ENCODE measurements at places on chromosomes 16 and 17.

DNA sequence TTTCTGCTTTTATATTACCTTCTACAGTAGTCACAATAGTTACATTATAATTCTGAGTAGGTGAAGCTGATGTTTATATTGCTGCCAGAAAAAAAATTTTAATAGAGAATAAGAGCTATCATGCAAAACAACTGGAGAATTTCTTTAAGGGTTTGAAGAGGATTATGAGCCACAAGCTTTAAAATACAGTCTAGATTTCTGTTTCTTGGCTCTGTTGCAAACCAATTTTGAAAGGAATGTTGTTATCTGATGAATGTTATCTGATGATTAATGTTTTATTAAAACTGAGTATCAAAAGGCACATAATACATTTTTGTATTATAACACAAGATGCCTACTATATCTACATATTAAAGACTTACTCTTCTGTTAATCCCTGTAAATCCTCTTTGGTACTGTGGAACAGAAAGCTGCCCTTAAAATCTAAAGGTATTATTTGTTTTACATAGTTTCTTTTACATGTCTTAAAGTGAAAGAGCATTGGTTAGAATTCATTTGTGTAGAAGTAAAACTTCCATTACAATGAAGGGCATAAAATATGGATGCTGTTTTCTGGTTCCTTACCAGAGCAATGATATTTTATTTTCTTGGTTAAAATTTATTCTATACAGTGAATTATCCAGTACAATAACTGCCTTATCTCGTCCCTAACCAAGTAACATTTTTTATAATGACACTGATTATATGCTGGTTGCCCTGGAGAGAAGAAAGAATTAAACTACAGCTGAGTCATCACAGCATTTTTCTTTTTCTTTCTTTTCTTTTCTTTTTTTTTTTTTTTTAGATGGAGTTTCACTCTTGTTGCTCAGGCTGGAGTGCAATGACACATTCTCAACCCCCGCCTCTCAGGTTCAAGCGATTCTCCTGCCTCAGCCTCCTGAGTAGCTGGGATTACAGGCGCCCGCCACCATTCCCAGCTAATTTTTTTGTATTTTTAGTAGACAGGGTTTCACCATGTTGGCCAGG, 205.7 kb downstream of the TANC2 start:
- no peak for DNase-seq

DNA sequence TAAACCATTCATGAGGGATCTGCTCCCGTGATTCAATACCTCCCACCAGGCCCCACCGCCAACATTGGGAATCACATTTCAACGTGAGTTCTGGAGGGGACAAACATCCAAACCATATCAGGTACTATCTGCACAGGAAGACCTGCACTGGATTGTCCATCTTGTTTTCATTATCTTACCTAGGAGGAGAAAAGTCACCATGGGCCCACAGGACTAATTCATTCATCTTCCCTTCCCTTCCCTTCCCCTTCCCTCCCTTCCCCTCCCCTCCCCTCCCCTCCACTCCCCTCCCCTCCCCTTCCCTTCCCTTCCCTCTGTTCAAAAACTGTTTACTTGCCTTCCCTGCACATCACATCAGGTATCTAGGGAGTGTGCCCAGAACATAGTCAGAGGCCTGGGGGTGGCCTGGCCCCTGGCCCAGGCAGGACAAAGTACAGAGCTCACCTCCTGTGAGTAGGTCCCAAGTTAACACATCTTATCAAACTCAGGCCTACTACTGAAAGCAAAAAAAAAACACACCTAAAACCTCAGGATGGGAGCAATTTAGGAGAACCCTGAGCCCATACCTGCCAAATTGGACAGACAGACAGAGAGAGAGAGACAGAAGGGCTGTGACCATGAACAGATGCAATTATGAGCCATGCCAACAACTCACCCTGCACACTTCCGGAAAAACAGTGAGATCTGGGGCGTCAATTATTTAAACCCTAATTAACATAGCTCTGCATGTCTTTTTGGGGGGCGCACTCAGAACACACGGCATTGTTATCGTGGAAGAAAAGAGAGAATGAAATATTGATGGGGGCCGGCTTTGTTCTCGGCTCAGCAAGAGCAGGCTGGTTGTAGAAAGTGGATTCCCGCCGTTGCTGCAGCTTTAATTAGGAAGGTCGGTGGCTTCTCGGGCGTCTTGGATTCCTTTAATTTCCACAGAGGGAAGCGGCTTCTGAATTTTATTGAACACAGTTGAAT, 151.2 kb downstream of the IRX5 start:
- DNase-seq = no peak

GRCh38 chr16:72241930-72242329, 70.0 kb upstream of the PMFBP1 start:
- no peak for DNase-seq

DNA sequence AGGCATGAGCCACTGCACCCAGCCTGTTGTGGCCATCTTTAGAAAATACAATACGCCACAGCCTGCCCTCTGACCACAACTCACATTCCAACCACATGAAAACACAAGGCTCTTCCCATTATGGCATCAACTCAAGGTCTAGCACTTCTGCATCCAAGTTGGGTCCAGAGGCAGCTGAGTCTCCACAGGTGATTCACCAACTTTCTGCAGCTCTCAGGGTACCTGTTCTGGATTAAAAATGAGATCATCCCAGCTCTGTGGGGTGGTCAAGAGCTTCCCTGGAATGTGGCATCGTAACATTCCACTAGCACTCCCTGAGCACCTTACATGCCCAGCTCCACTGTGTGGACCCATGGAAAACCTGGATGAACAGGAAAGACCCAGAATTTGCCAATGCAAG, 9.9 kb upstream of the GUCY2D start:
- no peak for DNase-seq
